Prostate gland (tissue), 2 donors: ENCODE measurements at places on chromosomes 1 and 21.

GRCh38 chr1:17009706-17010105 lies 2.0 kb downstream of the ATP13A2 start:
- DNase-seq, result no peak

DNA sequence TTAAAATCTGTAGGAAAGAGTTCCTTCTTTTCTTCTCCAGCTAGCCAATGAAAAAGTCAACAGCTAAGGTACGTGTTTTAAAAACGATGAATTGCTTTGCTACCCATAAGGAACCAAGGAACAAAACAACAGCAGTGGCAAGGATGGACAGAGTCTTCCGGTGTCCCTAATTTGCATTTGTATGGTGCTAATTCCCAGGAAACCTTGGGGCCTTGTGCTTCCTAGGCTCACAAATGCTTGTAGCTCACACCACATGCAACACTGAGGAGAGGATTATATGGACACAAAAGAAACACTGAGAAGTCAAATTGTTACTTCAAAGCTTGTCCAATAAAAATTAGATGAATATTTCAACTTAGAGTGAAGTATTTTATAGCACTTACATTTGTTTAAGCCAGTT lies 1.8 kb upstream of the PGBD5 start:
- DNase-seq, result no peak

GRCh38 chr1:38615680-38616079 lies 243.9 kb downstream of the RRAGC start:
- no peak for DNase-seq

DNA sequence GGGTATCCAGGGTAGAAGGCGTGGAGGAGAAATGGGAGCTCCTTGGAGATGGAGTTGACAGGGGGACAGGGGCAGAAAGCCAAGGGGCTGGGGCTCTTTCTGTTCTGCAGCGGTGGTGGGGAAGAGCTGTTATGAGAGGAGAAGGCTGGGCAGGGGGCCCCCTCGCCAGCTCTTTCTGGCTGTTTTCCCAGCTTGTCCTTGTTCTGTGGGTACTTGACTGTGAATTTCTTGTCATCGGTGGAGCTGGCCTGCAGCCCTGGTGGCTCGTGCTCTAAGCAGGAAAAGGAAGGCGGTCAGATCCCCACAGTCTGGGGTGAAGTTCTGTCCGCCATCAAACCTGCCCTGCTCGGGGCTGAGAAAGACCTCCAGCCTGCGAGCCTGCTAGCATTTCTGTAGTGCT lies 7.6 kb downstream of the ZNF683 start:
- DNase-seq, result no peak

DNA sequence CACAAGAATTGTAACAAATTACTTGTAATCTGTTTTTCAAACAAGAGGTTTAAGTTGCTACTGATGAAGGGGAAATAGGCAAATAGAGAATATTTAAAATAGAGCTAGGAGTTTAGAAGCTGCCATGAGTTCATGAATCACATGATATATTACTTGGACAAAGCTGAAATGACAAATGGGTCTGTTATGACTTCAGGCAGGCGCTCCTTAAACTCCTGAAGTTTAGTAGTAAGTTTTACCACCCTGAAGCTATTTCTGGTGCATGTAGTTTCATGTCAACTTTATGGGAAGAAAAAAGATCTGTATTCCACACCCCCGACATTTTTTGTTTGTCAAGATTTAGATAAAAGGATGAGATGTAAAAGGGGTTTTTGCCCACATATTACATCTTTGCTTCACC lies 58.5 kb downstream of the PLA2G4A start:
- no peak for DNase-seq

DNA sequence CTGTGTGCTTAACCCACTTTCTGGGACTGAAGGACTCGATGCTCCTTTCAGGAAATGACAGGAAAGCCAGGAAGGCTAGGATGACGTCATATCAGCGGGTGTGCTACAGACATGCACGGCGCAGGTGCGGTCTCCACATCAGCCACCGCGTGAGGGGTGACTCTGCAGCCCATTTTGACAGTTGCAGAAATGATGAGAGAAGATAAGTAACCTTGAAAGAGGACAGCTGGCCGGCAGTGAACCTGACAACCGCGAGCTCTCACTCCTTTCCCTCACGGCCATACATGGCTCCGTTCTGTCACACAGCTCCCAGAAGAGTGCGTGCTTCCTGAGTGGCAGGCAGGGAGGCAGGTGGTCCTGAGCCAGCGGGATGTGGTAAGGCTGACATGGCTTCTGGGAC lies 1.7 kb upstream of the KRTAP10-5 start:
- DNase-seq, result no peak

- DNase-seq, result no peak
Measured at GRCh38 chr1:25683731-25684130, 67.1 kb downstream of the MAN1C1 start.

DNA sequence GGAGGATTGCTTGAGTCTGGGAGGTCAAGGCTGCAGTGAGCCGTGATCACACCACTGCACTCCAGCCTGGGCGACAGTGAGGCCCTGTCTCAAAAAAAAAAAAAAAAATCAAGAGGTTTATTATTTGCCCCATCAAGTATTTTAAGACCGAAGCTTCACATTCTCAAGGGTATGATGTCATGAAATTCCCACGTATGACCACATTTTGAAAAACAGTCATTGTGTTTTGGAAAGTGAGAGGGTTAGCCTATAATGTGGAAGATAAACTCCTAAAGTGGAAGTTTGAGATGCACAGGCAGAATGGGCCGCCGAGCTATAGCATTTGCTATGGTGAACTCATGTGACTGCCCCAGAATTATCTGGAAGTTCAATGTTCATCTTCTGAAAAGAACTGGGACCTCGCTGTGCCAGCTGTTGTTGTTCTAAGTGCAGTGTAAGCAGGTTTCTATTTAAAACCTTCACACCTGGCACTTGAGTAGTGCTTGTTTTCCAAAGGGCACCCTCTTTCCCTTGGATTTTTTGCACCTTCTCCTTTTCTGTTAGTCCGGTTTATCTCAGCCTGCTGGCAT lies 96.9 kb upstream of the SLC25A33 start:
- no peak for DNase-seq
